ENCODE measurements at places on chromosomes 16 and 17.

GRCh38 chr17:31549525-31550388 is 158.3 kb downstream of the RAB11FIP4 start:
- DNase-seq = peak; percentile 88

DNA sequence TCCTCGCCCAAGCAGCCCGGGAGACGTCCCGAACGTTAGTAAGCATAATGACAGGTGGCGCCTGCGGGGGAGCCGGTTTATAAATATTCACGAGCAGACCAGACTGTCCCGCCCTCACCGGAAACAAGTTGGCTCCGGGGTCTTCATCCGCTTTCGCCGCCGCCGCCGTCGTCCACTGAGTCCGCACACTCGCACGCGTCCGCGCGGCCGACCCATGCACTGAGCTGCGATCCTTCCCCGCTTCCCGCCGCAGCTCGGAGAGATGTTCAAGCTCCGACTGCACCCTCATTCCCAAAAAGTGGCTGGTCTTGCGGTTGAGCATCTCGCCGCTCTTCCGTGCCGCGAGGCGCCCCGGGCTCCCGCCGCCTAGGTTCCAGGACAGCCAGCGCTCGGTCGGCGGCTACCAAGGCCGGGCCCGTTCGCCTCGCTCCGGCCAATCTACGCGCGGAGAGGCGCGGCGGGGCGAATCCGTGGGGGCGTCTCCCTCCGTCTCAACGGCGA is 385 bp downstream of the CFAP119 start:
- no peak for DNase-seq

- no peak for DNase-seq
Observed at GRCh38 chr17:38547444-38547843, 58.3 kb downstream of the SRCIN1 start.

DNA sequence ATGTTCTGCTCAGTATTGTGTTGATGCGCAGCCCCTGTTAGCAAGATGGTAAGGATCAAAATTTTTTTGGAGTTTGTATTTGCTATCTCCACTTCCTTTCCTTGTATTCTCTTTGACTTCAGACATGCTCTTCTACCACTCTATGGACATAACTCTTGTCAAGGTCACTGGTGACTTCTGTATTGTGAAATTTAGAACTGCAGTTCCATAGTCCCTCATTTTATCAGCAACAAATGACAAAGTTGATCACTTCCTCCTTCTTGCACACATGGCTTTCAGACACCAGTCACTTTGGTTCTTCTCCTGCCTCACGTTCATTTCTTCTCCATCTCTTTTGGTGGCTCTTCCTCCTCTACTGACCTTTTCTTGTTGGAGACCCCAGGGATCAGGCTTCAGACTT is 21.1 kb downstream of the COX11 start:
- no peak for DNase-seq

- no peak for DNase-seq
Observed at GRCh38 chr17:78357177-78357586, 2.7 kb downstream of the SOCS3 start.

- no peak for DNase-seq
Observed at GRCh38 chr17:1999557-2000251, 25.4 kb downstream of the RTN4RL1 start.

- no peak for DNase-seq
Observed at GRCh38 chr16:19829844-19830692, 54.6 kb downstream of the GPRC5B start.

GRCh38 chr17:37111329-37111728 is 162.6 kb downstream of the AATF start:
- no peak for DNase-seq

- DNase-seq = no peak
Observed at GRCh38 chr16:80682421-80683070, 121.9 kb downstream of the CDYL2 start.

DNA sequence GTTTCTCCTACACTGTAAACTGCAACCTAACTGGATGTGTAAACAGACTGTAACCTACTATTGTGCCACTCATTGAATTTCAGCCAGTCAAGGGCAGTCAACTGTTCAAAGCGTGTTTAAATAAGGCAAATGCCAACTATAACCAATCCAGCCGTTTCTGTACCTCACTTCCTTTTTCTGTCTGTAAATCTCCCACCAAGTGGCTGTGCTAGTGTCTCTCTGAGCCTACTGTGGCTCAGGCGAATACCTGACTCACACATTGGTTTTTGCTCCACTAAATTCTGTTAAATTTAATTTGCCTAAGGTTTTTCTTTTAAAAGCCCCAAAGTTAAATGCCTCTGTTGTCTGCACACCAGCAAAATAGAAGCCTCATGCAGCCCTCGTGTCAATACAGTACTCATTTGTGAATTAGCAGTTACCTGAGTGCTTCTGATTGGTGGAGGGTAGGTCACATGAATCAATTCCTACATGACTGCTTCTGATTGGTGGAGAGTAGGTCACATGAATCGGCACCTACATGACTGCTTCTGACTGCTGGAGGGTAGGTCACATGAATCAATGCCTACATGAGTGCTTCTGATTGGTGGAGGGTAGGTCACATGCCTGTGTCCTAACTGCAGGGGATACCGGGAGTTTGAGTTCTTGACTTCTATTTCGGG is 31.1 kb upstream of the CCR7 start:
- no peak for DNase-seq

DNA sequence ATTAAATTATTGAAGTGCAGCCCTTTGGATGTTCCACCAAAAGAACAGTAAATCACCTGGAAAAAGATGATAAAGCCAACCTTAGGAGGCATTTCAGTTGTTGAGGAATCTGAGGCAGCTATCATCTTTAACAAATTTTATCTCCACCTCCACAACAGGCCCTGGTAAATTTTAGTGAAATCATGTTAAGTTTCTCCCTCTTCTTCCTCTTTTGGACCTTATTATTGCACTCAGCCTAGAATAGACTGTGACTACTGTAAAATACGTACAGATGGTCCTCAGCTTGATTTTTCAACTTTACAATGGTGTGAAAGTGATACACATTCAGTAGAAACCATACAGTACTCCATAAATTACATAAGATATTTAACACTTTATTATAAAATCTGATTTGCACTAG is 90.3 kb downstream of the USP32 start:
- DNase-seq = no peak

DNA sequence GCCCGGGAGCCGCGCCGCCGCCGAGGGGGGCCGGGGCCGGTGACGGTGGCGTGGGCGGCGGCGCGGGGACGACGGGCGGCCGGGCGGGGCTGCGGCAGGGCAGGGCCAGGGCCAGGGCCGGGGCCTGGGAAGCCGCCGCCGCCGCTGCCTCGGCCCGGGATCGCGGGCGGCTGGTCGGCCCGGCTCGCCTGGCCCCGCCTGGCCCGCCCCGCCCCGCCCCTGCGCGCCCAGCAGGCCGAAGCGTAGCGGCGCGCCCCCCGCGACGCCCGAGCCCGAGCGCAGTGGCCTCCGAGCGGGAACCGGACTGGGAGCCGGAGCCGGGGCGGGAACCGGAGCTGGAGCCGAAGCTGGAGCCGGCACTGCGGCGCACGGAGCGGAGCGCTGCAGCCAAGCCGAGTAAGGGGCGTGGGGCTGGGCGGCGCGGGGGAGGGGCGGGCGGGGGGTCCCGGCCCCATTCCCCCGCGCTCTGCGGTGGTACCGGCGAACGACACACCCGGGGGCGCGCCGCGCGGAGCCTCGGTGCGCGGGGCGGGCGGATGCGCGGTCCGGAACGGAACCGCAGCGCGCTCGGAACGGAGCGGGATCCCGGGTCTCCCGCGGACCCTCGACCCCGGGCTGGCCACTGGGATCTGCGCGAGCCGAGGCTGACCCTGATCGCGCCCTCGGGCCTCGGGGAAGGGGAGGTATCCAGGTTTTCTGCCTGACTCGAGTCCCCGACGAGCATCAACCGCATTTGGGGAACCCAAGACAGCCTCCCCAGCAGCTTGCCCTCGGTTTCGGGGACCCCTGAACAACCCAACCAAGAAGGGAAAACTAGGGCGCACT is at the start of gene BEAN1:
Gene BEAN1 (plus strand): TSS at position 260 of the 825 bp plus-strand sequence. CDS start 10,382 bp downstream, outside the sequence.
- no peak for DNase-seq

GRCh38 chr17:79556271-79556670 is 54.6 kb downstream of the RBFOX3 start:
- no peak for DNase-seq

DNA sequence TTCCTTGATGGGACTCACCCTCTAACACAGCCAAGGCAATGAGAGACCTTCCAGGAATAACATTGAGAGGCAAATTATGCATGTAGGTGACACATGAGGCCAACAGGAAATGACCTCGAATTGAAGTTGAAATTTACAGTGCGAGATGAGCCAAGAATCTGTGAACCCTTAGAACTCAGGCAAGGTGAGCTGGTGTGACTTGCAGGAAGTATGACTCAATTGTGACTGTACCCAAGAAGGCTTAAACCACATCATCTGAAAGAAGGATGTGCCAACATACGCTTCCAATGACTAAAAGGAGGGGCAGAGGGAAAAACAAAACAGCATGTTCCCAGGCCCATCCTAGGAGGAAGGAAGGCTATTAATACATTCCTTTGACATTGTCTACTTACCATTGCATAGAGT is 44.8 kb downstream of the PITPNC1 start:
- peak; percentile 32 for DNase-seq

DNA sequence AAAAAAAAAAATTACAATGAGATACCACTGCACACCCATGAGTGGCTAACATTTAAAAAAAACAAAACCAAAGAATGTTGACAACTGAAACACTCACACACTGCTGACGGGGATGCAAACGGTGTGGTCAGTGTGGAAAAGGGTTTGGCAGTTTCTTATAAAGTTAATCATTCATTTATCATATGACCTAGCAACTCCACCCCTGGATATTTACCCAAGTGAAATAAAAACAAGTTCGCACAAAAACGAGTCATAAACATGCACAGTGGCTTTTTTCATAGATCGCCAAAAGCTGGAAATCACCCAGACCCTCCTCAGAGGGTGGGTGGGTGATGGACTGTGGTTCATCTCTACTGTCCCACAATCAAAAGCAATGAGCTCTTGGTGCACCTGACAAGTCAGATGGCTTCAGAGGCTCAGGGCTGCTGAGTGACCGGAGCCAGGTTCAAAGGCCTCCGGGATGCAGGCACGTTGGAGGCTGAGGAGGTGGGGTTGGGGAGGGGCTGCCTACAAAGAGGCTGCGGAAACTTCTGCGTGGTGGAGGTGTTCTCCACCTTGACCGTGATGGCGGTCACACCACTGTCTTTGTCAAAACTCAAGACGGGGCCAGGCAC is 14.2 kb downstream of the RAB40B start:
- DNase-seq = no peak

DNA sequence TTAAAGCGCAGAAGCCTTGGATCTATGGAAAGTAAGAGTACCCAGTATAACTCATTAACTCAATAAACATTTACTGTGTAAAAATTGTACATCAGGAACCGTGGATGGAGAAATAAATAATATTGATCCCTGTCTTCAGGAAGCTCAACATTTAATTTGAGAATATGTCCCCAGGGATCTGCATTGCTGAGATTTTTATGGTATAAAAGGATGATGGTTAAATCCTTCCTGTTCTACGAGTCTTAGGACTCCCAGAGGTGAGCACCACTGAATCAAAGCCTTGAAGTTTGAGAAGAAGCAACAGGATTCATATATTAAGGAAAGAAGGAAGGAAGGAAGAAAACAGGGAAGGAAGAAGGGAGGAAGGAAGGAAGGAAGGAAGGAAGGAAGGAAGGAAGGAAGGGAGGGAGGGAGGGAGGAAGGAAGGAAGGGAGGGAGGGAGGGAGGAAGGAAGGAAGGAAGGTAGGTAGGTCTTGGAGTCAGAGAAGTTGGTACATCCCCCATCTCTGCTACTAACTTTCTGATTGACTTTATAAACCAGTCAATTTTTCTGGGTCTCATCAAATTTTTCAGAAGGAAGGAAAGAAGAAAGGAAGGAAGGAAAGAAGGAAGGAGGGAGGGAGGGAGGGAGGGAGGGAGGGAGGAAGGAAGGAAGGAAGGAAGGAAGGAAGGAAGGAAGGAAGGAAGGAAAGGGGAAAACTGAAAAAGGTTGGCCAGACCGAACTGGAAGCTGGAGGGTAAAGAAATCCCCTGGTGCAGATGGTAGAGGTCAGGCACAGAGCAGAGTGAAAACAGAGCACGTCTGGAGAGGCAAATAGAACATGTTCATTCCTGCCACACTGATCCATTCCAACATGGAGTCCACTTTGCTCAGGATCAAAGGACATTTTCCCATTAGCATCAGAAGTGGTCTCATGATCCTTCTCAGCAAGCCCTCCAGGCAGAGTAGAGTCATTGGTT is 422.2 kb upstream of the CDH11 start:
- no peak for DNase-seq

DNA sequence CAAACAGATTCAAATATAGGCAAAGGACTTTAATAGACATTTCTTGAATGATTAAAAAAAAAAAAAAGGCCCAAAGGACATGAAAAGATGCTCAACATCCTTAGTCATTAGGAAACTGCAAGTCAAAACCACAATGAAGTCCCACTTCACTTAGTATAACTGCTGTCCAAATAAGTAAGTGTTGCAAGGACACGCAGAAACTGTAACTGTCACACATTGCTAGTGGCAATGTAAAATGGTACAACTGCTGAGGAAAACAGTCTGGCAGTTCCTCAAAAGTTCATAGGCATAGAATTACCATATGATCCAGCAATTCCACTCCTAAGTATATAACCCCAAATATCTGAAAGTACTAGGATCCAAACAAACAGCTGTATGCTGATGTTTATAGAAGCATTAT is 112.7 kb downstream of the BRIP1 start:
- DNase-seq = no peak

DNA sequence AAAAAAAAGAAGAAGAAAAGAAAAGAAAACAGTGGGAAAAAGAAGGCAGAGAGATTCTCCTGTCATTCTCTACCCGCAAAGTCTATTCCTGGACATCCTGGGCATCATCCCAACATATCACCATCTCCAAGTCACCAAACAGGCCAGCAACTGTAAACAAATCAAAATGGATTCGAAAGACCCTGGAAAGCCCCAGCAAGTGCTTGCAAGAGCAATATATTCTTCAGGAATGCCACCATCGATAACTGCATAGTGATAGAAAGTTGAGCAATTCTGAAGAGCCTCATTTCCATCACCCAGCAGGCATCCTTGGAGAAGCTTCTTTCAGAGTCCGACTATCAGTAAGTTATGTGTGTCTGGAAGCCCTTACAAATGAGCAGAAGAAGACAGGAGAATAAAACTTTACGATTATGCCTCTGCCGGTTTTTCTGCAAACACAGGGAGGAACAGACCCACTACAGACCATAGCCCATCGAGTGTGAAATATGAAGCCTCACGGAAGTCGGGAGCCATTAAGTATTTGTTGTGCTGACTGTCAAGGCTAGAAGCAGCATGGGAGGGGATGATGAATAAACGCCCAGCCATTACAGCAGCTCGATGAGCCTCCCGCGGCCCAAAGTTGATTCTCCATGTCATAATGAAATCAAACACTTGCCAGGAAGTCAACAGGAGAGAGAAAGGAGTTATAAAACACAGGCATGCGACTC is 64.5 kb upstream of the SEC14L1 start:
- DNase-seq = no peak

- DNase-seq = no peak
Observed at GRCh38 chr16:83994703-83995102, 26.7 kb downstream of the NECAB2 start.
